GM12878 (cell line): ENCODE measurements at places on chromosomes 1 and 21. TPM values are rescaled to one million over a fixed set of nuclear protein-coding genes. Genes with fewer than 3 reads are reported as not detected.

DNA sequence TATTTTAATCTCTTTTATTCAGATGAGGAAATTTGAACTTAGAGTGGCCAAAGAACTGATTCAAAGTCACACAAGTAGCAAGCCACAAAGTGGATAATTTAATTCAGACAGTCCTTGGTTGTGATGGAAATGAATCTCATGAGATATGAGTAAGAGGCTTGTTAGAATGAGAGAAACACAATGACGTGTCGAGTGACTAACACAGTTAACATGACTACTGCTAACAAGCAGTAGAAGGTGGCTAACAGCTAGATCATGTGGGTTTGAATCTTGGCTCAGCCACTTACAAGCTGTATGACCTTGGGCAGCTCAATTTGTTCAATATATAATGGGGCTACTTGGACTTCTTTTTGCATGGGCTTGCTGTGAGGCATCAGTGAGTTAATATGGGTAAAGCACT, 104.5 kb upstream of the LMO4 start:
- no peak for DNase-seq

DNA sequence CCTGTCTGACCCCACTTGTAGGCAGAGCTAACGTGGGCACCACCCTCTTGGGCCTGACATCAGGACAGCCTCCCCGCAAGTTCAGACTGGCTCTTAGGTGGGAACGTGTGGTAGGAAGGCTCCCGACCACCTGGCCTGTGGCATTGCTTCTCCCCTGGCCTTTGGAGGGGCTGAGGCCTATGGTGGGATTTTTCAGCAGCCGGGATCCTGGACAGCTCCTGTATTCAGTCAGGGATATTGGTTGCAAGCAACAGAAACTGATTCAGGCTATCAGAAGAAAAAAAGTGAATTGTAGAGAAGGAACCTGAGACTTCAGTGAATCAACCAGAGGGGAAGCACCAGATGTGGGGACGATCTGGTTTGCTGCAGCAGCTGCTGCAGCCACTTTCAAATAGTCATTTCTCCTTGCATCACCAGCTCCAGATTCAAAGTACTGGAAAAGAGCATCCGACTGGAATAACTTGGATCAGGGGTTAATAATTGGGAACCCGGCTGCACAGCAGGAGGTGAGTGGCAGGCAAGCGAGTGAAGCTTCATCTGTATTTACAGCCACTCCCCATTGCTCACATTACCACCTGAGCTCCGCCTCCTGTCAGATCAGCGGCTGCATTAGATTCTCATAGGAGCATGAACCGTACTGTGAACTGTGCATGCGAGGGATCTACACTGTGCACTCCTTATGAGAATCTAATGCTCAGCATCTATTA, 5.9 kb downstream of the RNF186 start:
- no peak for DNase-seq

- no peak for DNase-seq
These were observed 81.0 kb upstream of the AKT3 start for GRCh38 chr1:243930822-243931671.

- no peak for DNase-seq
These were observed 4.1 kb upstream of the TOE1 start for GRCh38 chr1:45335855-45336324.

Gene SLC9C2
- total RNA-seq, result not detected in 2 replicates

Gene KIFAP3
- 18.0 and 20.0 TPM in 2 replicates for total RNA-seq
